ENCODE measurements at places on chromosomes 5 and 9.

DNA sequence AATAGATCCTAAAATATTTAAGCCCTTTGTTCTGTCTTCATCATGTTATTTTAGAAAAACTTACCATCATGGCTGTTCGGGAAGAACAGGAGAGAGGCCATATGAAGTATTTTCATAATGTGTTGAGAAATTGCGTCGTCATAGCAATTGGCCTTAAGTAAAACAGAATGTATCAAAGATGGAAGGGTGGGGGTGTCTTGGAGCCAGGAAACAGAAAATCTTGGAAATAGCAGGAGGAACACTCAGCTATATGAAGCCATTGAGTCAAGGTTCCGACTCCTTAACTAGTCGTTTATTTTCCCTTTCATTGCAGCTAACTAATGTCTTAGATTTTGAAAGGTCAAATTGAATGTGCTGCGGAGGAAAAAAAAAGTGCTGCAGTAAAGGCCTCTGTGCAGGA, 1.3 kb downstream of the SPTAN1 start:
- DNase-seq, result no peak

DNA sequence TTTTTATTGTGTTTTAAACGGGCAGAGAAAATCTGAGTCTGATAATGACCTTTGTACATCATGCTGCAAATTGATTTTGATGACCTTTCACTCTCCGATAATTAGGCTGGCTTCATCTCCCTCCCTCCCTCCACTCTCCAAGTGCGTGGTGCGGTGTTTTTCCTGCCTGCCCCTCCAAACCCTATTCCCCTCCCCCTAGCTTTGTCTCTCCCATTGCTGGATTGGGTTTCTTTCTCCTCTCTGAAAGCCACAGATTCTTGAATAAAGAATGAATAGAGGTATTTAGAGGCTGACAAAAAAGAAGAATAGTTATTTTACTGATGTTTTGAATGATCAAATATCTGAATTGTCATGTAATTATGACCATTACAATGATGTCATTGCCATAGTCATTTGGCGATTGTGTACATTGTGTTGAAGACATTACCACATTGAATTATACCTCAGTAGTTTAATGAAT, 571.1 kb upstream of the ZNF608 start:
- no peak for DNase-seq

GRCh38 chr5:133327946-133328401, 276.2 kb downstream of the HSPA4 start:
- DNase-seq, result no peak

- DNase-seq, result no peak
Measured at GRCh38 chr9:3292311-3292710, 233.5 kb downstream of the RFX3 start.

Measured in hippocampal formation (tissue), 2 donors.